GF-D8 (cell line): ENCODE measurements at places on chromosomes 7 and 10.

DNA sequence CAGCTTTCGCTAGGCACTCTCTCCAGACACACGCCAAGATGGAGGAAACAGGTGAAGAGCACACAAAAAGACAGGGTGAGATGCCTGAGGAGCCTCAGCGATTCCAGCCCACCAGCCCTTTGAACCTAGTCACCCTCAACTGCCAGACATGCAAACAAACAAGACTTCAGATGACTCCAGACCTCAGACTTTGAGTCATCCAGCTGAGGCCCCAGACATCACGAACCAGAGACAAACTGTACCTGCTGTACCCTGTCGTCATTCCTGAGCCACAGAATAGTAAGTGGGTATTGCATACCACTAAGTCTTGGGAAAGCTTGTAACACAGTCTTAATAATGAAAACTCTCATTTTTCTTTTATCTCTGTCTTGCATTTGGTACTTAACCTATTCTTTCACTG, 126.6 kb upstream of the LSM8 start:
- DNase-seq = no peak

GRCh38 chr10:22646388-22646853, 68.0 kb downstream of the PIP4K2A start:
- DNase-seq = no peak

DNA sequence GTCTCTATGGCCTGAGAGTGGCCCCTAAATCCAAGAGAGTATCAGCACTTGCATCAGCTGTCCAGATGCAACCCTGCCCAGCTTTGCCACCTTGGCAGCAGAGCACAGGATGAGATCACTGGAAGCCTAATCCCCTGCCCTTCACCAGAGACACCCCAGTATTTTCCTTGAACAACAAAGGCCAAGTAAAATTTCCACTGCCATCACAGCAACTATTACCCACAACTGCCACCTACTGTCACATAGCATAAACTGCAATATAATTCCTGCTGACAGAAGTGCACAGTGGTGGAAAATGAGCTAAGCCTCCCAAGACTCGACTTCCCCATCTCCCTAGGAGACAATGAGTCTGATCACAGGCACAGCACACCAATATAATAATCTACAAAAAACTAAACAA, 462.8 kb upstream of the ZWINT start:
- no peak for DNase-seq

DNA sequence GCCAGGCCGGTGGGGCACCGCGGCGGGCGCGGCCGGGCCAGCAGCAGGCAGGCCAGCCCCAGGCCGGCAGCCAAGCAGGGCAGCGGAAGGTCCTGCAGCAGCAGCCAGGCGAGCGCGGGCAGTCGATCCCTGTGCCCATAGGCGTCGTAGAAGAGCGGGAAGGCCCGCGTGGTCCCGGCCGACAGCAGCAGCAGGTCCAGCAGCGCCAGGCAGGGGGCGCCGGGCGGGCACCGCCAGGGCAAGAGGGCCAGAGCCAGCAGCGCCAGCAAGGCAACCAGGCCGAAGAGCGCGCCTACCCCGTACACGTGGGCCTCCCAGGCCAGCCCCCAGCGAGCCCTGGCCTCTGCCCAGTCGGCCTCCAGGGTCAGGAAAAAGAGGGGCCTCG, 8.4 kb upstream of the RBM28 start:
- no peak for DNase-seq

GRCh38 chr10:51886438-51887068, 187.2 kb upstream of the CSTF2T start:
- no peak for DNase-seq

DNA sequence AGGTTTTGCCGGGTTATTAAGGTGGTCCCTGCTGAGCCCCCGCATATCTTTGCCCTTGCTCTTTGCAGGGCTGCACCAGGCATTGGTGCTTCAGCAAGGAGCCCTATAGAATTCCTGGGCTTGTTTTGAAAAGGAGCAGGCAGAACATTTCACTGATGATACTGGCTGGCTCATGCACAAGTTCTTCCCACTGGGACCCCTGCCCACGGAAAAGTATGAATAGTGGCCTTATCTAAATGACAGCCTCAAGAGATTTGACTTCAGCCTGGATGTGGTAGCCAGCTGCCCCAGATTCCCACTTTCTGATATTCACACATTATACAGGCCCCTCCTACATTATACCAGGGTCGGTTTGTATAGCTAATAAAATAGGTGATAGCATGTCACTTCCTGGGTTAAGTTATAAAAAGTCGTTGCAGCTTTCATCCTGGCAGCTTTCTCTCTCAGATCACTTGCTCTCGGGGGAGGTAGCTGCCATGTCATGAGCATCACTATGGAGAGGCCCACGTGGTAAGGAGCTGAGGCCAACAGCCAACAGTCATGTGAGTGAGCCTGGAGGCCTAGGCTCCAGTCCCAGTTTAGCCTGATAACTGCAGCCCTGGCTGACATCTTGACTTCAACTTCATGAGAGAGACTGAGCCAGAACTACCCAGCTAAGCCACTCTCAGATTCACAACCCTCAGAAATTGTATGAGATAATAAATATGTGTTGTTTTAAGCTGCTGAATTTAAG, 16.8 kb upstream of the CRTAC1 start:
- no peak for DNase-seq

- DNase-seq = no peak
Measured at GRCh38 chr7:75654855-75655254, 83.9 kb downstream of the HIP1 start.

DNA sequence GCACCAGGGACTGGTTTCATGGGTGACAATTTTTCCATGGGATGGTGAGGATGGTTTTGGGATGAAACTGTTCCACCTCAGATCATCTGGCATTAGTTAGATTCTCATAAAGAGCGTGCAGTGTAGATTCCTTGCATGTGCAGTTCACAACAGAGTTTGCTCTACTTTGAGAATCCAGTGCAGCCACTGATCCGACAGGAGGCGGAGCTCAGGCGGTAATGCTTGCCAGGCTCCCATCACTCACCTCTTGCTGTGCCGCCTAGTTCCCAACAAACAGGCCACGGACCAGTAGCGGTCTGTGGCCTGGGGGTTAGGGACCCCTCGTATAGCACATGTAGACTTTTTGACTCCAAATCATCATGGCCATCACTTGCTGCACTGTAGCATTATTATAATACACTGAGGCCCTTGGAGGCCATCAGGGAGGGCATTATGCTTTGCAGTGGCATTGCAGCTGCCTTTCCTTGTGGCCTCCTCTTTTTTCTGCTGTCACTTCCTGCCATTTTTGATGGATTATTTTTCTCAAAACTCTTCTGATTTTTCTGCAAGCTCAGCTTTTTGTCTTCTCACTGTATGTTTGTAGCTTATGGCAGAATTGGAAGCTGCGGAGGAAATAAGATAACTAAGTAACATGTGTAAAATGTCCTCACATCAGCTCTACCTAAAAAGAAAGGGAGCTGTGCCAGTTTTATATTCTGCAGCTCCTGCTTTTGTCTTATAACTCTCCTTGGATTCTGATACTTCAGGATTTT, 18.5 kb downstream of the CSGALNACT2 start:
- DNase-seq = no peak

GRCh38 chr7:122306320-122307227, 2.0 kb upstream of the FEZF1 start:
- no peak for DNase-seq

DNA sequence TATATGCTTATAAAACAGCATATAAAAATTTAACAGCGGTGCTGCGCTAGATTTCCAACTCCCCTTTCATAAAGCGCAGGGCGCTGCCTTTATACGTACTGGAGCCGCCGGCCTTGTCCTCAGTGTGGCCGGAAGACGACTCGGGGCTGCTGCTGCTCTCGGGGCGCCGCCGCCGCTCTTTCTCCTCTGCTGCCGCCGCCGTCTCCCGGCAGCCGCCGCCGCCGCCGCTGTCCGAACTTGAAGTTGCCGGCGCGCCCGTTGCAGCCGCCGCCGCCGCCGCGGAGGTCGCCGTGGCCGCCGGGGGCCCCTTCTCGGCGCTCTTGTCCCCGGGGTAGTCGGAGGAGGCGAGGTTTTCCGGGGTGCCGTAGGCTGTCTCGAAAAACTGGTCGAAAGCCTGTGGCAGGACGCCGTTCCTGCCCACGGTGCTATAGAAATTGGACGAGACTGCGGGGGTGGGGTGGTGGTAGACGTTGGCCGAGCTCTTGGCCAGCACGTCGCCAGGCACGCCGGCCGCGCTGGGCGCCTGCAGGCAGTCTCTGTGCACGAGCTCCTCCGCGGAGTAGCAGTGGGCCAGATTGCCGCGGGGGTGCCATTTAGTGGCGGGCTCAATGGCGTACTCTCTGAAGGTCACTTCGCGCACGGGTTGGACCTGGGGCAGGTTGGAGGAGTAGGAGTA, 557 bp downstream of the HOXA11 start:
- no peak for DNase-seq

- no peak for DNase-seq
Measured at GRCh38 chr10:130635528-130635927, 499.3 kb downstream of the GLRX3 start.

GRCh38 chr10:51377070-51377931, 303.0 kb downstream of the PRKG1 start:
- no peak for DNase-seq
